ENCODE measurements at places on chromosomes 6 and 20.

DNA sequence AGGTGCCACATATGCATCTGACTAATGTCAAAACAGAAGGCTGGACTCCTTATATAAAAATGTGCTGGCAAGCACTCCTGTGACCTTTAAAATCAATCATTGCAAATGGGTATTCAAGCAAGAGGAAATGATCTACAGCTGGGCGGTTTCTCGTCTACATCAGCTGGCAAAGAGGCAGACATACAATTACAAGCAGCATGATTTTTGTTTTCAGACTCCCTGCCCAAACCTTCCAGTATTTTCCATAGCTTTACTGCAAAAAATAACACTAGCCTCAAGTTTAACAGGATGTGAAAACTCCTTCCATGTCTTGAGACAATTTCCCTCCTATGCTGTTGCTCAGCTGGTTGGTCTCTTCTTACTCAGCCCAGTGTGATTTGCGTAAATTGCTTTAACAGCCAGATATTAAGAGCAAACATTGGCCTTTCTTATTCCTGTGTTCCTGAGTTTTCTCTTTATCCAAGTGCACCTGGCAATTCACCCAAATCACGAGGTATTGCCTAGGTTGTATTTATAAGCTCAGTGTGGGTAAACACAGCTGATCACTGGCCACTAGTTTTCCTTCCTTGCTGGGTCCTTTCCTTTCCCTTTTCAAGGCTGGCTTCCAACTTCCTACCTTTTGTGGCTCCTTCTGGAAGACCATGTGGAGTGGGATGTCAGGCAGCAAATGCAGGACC, 130.4 kb downstream of the MOXD1 start:
- no peak for DNase-seq

- DNase-seq = no peak
Observed at GRCh38 chr6:134984821-134985220, 34.9 kb upstream of the ALDH8A1 start.

DNA sequence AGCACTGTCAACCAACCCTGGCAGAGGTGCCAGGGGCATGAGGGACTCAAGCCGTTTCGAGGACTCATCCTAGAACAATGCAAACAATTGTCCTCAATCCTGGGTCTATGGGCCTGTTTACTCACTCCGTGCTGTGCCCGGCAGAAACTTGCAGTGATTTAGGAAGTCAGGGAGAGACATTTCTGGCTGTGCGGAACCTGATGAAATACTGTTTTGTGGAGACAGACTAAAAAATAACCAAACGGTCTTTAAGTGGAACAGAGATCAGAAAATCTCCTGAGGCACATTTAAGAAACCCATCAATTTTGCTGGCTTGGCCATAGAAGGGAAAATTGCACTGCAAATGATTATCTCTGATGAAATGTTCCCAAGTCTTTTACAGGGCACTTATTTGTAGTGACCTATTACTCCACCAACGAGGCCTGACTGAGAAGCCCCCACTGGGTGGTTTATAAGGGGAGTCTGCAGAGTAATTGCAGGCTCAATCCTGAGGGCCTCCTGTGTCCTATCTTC, 79.8 kb upstream of the KCNK16 start:
- no peak for DNase-seq

- DNase-seq = peak; percentile 90
Observed at GRCh38 chr20:62642666-62643520, 590 bp downstream of the SLCO4A1 start.

DNA sequence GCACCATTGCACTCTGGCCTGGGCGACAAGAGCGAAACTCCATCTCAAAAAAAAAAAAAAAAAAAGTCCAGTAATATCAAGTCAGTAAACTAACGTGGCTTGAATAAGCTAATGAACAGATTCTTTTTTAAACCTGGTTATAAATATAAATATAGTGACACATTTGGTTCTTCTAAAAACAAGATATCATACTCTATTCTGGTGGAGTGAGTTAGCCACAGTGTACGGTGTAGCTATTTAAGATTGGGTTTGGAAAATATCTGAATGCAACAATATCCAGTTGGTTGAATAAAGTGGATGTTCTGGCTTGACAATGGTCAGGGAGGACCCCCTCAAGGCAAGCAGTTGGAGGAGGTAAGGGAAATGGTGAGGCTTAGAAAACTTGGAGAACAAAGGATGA, 5.9 kb upstream of the DEK start:
- no peak for DNase-seq

- DNase-seq = no peak
Observed at GRCh38 chr6:160883999-160884398, 107.6 kb upstream of the MAP3K4 start.
